PC-3 (cell line): ENCODE measurements at places on chromosomes 7 and 10. TPM values are rescaled to one million over a fixed set of nuclear protein-coding genes. Genes with fewer than 3 reads are reported as not detected.

Gene LRRC18
- not detected in 2 replicates for total RNA-seq

Gene NPSR1
- not detected in 2 replicates for total RNA-seq

DNA sequence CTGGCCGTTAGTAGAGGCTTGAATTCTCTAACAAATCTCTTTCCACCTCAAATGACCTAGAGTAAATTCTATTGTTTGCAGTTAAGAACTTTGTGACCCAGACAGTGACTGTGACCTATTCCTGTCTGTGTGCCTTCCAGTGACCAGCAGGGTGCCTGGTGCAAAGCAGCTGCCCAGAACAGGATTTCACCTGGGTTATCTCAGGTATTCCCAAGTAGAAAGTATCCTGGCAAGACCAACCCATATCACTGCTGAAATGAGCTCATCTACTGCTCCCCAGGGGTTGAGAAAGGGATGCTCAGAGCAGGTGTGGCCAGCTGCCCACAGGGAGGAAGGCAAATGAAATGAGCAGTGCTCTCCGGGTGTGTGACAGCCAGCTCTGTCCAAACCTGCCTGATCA is 2.1 kb upstream of the MSMB start:
- peak; percentile 4 for DNase-seq

- no peak for DNase-seq
Measured at GRCh38 chr7:34569975-34570699, 87.9 kb upstream of the NPSR1 start.

Gene KNDC1
- not detected in 2 replicates for total RNA-seq

DNA sequence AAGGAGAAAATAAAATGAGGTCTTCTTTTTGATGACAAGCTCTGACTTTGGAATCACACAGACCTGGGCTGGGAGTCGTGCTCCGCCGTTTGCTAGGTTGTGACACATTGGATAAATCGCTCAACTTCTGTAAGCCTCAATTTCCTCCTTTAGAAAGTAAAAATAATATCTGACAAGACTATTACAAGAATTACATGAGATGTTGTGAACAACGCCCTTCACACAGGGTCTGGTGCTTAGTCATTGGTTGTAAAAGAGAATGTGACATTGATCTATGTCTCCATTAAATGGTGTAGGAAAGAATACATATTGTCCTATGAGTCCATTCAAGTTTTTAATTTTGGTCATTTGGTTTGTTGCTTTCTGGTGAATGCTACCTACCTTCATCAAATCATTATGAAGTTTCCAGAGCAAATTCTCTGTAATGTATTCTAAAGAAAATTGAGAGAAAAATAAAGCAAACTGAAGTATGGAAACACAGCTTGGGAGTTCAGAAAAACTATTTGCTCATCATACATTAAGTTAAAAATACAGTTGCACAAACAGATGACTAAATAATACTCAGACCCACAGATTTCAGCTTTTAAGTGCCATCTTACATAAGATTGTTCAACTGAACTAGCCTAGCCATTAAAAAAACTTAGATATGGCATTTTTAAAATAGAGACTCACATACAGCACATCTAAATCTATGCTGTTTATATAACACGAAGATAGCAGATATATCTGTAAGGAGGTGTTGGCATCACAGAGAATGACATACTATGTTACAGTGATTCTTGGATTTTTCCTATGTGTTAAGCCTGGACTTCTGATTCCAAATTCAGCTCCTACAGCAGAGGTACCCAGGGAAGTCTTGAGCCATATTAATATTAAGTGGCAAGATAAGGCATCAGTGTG is 12.3 kb upstream of the ADRB1 start:
- DNase-seq, result peak; percentile 47

DNA sequence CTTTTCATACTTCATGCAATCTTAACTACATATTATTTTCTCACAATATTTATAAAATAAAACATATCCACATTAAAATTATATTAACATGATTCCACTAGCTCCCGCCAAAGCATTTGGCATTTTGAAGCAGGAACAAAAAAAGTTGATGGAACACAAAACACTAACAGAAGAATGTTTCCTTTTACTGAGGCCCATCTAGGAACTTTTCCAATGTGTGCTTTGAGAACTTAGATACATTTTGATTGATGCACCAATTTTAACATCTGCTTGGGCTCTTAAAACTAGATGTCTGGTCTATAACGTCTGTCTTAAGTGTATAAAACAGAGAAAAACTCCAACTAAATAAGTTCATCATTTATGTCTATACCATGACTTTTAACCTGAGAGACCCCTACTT is 1214.8 kb downstream of the SORCS1 start:
- DNase-seq, result no peak

- DNase-seq, result no peak
Measured at GRCh38 chr10:21508706-21509331, 16.7 kb downstream of the SKIDA1 start.

GRCh38 chr7:70520611-70521010 is 611.3 kb upstream of the GALNT17 start:
- no peak for DNase-seq

Gene RBP3
- not detected in 2 replicates for total RNA-seq

GRCh38 chr7:65459438-65459837 is 85.8 kb downstream of the ZNF92 start:
- DNase-seq, result no peak

DNA sequence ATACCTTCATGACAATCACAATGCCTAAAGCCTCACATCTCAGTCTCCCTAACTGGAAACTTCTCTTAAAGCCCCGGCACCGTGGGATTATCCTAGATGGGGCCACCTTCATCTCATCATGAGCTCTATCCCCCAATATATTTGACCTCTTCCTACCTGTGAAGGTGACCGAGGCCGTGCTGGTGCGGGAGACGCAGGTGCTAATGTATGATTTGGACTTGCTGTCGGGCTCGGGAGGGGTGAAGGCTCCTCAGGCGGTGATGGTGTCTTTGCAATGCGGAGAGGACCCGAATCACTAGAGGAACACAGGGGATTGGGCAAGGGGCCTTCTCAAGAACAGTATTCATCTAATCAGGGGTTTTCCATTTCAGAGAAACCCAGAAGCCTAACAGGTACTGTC is 168.4 kb downstream of the AMPH start:
- no peak for DNase-seq

DNA sequence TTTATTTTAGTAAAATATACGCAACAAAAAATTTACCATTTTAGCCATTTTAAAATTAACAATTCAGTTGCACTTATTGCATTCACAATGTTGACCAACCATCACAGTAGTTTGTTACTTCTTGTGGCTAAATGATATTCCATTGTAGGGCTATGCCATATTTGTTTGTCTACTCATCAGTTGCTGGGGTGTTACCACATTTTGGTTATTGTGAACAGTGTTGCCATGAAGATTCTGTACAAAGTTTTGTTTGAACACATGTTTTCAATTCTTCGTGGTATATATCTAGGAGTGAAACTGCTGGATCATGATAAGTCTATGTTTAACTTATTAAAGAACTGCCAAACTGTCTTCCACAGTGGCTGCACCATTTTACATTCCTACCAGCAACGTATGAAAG is 46.3 kb upstream of the ZNF365 start:
- DNase-seq, result no peak

DNA sequence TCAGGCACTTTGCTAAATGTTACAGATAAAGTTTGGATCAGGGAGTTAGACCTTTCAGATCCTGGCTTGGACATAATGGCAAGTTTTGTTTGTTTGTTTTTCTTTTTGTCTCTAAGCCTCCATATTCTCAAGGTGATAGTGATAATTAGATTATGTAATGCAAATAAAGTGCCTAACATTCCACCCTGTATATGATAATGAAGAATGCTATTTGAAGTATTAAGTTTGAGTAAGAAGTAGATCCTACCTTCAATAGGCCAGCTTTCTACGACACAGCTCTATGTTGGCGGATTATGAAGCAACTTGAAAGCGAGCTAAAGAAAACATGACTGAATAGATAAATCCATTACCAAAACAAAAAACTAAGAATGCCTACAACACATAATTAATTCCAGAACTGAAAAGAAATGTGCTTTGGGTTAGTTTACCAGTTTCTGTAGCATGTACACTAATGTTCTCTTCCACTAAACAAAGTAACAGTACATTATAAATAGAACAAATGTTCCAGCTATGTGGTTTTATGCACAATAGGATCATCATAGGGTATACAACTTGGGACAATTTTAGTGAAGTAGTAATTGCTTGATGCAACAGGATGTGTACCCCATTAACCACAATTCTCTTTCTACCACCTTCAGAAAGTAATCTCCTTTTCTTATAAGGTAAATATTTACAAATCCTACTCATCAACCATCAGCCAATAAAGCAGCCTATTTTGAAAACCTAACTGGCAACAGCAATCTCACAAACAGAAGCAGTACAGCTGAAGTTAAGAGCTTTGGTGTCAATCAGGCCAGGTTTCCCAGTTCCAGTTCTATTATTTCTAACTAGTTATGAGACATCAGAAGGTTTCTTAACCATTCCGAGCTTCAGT is 1.5 kb downstream of the SEM1 start:
- DNase-seq, result peak; percentile 36

- DNase-seq, result no peak
Measured at GRCh38 chr7:85055196-85055595, 131.7 kb downstream of the SEMA3D start.

GRCh38 chr7:35630024-35630972 is 64.6 kb downstream of the HERPUD2 start:
- peak; percentile 40 for DNase-seq

DNA sequence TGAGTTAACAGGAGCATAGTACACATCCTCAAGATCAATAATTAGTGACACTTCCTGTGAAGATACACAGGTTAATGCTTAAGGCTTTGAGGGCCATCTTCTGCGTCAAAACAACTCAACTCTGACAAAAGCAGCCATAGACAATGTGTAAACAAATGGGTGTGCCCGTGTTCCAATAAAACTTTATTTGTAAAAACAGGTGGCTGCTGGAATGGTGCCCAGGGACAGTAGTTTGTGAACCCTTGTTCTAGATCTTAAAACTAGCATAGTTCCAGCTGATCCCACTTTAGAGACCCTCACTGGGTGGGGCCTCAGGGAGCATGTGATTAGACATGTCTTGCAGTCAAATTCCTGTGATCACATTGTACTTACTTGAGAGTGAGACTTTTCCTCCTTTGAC is 7.8 kb downstream of the OR2A14 start:
- DNase-seq, result no peak

Gene TSPAN12
- total RNA-seq, result 7.2 and 8.3 TPM in 2 replicates

GRCh38 chr7:95199779-95200558 is 124.4 kb downstream of the PON1 start:
- peak; percentile 60 for DNase-seq

DNA sequence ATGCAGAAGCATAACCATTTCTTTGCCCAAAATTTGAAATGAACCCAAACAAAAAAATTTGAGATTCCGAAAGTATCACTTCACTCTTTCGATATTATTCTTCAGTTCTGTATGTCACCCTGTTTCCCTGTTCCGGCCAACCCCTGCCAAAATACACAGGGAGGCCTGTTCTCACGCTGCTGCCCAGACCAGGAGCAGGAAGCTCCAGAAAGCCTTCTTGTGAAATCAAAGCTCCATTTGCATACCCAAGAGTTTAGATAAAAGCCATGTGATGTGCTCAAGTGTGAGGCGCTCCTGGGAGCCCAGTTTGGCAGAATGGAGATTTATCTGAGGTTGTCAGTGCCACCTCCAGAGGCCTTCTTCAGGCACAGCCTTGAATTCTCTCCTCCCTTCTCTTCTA is 236.2 kb downstream of the FGFR2 start:
- DNase-seq, result no peak

Gene PBLD
- 1.1 and 1.9 TPM in 2 replicates for total RNA-seq

DNA sequence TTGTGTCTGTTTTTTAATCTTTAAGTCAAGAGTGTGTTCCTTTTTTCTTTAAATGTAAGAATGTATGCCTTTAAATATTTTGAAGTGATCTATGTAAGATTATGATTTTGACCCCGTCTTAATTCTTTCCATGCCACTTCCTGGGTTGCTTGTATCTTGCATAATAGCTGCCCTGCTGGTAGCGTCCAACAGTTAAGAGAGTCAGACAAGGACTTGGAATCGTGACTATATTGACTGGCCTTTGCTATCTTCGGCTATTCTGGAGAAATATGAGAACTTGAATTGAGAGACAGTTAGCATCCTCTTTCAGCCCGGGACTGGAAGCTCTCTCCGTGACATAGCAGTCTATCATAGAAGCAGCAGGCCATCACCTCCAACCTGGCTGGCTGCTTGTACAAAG is 13.0 kb downstream of the NRP1 start:
- no peak for DNase-seq

DNA sequence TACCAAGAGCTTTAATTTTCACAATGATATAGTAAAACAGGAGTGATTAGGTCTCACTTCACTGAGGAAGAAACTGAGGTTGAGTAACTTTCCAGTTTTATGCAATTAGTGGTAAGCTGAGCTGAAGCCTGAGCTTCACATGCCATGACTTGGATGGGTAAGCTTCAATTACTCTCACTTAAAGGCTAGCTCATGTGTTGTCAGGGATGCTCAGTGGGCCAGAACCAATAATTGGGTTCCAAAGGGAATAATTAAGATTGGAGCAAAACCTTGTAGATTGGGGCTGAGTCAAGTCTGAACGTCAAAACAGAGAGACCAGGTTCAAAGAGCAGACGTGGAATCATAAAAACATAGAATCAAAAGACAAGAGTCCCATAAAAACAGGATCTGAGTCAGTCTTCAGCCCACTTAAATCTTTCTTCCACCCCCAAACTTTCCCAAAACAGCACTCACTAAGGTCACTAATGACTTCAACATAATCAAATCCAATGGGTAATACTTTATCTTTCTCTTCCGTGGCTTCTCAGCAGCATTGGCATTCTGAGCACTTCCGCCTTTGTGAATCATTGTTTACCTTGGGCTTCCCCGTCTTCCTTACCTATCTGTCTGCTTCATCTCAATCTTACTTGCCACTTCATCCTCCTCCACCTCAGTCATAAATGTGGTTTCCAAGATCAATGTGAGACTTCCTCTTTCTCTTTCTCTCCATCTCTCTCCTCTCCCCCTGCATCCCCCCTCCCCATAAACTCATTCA is 23.0 kb upstream of the EGFR start:
- DNase-seq, result peak; percentile 96

GRCh38 chr7:106717254-106717954 is 56.4 kb upstream of the CCDC71L start:
- peak; percentile 10 for DNase-seq

Gene MYO1G
- total RNA-seq, result 0.11 and 0.17 TPM in 2 replicates

DNA sequence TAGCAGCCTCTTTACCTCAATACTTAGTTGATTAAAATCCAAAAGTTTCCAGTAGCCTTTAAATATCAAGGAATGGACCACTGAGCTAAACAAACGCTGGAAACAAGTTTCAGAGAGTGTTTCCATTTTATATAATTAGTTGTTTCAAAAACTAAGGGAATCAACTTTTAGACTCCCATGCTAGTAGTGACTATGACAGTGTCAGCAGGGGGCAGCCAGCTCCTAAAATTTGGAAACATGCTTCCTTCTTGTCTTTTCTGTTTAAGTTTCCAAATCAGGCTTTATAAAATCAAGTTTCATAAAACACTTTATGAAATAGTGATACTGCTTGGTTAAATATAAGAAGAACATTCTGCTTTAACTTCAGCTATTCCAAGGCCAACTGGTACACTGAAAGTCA is 138.2 kb upstream of the TMEM229A start:
- DNase-seq, result peak; percentile 66

Gene ZNF488
- total RNA-seq, result 1.7 and 2.1 TPM in 2 replicates

Gene GRID2IP
- not detected in 2 replicates for total RNA-seq

- DNase-seq, result peak; percentile 69
Measured at GRCh38 chr10:27558612-27559020, 54.5 kb downstream of the RAB18 start.

Gene SFTPA1
- not detected in 2 replicates for total RNA-seq

Gene ASZ1
- not detected in 2 replicates for total RNA-seq
